T-cell (primary cell): ENCODE measurements at places on chromosomes 13 and 19.

DNA sequence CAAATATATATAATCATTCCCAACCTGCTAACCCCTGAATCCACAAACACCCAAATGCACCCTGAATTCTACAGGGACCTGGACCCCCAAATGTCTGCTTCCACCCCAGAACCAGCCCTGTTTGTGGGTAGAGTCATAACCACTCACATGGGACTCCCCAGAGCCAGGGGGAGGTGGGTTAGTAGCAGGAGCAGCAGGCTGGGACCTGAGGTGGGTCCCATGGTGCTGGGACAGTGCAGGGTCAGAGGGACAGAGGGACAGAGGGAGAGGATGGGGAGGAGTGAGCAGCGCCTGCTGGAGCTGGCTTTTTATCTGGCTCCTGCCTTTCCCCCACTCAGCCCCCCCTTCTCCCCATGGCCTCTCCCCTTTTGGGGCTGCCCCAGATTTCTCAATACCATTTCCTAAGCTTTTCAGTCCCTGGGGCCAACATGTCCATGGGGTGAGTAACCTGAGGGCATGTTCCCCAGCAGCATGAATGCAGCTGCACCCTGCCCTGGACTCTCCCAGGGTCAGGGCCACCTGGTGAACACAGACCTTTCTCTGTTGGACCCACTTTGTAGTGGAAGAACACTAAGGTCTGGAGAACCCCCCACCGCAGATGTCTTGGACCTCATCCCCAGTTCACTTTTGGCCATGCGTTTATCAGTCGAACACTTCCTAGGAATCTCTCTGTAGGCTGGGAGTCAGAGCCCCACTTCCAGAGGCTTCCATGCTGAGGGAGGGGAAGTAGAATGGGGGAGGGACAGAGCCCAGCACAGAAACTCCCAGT lies at the start of gene C3:
Gene C3, minus strand, starts transcription at position 282 of the 769 bp plus-strand sequence. Its CDS starts 61 bp downstream, at position 221.
- DNase-seq: no peak

GRCh38 chr19:934865-935479 lies 9.1 kb downstream of the ARID3A start:
- no peak for DNase-seq

DNA sequence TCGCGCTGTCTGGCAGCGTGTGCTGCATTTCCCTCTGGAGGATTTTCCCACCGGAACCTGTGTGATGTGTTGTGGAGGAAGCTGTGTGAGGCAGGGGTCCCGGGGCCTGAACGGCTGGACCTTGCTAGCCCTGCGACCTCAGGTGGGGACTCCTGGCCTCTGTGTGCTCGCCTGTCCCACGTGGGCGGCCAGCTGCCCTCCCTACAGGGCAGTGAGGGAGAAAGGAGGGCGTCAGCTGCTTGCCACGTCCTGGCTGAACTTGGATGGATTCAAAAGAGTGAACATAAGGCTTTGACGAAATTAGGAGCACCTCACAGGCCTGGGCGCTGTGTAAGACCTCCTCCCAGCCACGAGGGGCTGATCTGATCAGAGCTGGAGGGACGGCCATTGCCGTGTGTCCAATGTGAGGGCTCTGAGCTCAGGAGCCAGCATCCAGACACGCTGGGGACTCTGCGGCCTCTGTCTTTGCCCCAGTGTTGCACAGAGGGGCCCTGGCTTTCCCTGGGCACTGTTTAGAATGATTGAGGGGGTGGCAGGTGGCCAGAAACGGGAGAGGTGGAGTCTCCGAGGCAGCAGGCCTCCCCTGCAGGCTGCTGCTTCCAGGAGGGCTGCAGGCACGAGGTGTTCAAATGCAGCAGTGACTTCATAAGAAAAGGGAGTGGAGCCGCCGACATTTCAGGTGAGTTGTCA lies 13.0 kb downstream of the TFDP1 start:
- DNase-seq: no peak

GRCh38 chr13:32737679-32738078 lies 151.4 kb downstream of the PDS5B start:
- no peak for DNase-seq

GRCh38 chr13:82636119-82636518 lies 1246.2 kb downstream of the SLITRK1 start:
- no peak for DNase-seq

DNA sequence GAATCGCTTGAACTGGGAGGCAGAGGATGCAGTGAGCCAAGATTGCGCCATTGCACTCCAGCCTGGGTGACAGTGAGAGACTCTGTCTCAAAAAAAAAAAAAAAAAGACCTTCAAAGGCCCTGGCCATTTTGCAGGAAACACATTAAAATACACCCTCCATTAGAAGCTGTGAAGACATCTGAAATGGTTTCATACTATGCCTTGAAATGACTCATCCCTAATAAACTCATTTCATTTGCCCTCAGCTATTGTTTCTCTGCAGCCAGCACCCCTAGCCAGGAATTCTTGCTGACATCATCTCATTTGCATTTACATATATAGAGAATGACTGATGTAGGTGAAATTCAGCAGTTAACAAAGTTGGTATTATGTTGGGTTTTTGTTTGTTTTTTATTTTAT lies 8.7 kb downstream of the EML2 start:
- no peak for DNase-seq

- DNase-seq: no peak
These were observed 232.6 kb upstream of the GPC6 start for GRCh38 chr13:92994056-92994455.

DNA sequence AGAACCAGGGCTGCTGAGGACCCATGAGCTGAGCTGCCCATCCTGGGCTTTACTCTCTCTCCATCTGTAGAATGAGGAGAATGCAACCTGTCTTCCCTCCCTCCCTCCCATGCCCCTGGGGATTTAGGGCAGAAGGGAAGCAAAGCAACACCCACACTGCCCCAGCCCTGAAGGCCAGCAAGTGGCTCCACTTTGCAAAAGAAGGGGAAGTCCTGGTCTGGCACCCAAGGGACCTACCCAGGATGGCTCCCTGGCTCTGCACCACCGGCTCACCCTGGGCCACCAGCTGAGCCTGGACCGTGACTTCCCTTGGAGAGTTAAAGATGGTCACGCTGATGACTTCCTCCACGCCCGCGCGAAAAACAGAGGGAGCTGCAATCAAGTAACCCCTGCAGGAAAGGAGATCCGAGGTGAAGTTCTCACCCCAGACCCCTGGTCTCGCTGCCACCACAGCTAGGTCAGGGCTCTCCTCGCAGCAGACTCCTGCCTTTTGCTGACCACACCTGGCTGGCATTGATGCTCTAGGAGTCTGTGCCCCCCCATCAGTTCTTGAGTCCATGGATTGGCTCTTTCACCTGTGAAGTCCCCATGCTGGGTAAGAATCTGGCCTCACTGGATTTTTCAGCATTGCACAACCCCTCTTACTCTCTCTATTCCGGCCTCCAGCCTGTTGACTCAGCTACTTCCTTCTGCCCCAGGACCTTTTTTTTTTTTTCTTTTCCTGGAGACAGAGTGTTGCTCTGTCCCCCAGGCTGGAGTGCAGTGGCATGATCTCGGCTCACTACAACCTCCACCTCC lies 4.6 kb downstream of the CPAMD8 start:
- no peak for DNase-seq

- DNase-seq: no peak
These were observed 14.9 kb downstream of the MAP1S start for GRCh38 chr19:17734146-17734545.

GRCh38 chr19:6925386-6925785 lies 38.0 kb downstream of the ADGRE1 start:
- no peak for DNase-seq

- DNase-seq: no peak
These were observed 31.3 kb upstream of the CEBPA start for GRCh38 chr19:33333642-33334041.

- DNase-seq: no peak
These were observed 8.2 kb downstream of the FXYD5 start for GRCh38 chr19:35162471-35163326.

- DNase-seq: no peak
These were observed 121.1 kb downstream of the IRS2 start for GRCh38 chr13:109665240-109665639.

GRCh38 chr13:97976610-97977521 lies 23.4 kb downstream of the IPO5 start:
- no peak for DNase-seq

DNA sequence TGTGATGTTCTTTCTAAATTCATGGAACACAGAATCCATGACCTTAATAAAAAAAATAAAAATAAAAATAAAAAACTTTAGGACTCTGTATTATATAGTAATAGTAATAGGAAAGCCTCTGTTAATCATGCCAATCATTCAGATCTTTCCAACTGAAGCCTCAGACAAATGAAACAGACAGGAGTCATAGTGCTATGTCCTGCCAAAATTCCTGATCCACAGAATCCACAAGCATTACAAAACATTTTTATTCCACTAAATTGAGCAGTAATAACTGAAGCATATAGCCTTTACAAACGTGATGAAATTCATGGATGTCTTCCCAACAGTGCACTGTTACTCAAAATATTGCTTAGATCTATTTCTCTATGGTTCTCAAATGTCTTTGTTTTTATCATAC lies 820.6 kb upstream of the PCDH9 start:
- no peak for DNase-seq

- no peak for DNase-seq
These were observed 323.9 kb downstream of the MZT1 start for GRCh38 chr13:72403396-72404010.

DNA sequence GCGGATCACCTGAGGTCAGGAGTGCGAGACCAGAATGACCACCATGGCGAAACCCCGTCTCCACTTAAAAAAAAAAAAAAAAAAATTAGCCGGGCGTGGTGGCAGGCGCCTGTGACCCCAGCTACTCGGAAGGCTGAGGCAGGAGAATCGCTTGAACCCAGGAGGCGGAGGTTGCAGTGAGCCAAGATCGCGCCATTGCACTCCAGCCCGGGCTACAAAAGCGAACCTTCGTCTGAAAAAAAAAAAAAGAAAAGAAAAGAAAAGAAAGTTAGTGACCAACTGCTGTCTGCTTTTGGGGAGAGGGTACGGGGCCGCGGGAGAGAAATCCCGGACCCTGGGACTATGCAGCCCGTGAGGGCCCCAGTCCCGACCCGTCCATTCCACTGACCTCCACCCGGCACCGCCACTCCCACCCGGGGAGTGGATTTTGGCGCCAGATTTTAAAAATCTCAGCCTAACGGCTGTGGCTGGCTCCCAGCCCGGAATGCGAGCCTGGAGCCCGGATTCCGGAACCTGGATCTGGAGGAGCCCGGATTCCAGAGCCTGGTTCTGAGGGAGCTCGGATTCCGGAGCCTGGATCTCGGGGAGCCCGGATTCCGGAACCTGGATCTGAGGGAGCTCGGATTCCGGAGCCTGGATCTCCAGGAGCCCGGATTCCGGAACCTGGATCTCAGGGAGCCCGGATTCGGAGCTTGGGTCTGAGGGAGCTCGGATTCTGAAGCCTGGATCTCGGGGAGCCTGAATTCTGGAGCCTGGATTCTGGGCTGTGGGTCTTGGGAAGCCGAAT lies 6.1 kb upstream of the LMNB2 start:
- no peak for DNase-seq

DNA sequence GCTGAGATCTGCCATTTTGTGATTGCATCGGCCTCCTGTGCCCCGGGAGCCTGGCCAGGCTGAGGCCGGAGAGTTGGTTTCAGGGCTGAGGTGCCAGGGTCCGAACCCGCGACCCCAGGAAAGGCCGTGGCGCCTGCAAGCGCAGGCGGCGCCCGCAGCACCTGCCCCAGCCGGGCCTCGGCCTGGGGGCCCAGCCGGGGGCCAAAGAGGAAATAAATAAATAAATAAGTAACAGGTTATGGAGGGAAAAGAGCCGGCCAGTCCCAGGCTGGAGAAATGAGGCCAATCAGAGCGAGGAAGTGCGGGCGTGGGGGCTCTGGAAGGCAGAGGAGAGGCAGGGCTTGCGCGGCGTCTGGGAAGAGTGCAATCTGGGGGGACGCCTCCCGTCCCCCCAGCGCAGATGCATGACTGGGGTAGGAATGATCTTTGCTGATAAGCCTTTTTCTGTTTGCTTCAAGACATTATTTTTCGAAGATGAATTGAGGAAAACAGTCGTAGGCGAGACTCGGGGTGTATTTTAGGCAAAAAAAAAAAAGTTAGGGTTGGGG lies 145.6 kb upstream of the ZNF536 start:
- no peak for DNase-seq

DNA sequence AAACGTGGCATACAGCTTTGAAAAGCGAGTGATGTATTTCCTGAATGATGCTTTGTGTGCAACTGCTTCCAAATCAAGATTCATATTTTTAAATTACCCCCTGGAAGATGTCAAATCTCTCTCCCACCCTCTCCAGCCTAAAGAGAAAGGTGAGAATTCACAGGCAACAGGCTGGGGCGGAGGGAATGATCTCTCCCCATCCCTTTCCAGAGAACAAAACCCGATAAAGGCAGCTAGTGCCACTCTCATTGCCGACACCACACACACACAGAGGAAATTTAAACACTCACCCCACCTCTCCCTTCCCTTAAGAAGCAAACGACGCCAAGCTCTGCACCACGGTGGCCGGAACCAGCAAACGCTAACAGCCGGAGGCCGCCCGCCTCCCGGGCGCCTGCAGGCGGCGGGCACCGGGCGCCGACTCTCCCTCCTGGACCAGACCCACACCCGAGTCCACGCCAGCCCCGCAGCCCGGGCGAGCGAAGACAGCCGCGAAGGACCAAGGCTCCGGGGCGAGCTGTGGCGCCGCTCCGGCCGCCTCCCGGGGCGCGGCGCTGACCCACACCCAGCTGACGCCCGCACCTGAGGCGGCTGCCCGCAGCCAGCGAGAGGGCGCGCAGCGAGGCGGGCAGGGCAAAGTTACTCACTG lies 477 bp downstream of the LNX2 start:
- peak; percentile 27 for DNase-seq

DNA sequence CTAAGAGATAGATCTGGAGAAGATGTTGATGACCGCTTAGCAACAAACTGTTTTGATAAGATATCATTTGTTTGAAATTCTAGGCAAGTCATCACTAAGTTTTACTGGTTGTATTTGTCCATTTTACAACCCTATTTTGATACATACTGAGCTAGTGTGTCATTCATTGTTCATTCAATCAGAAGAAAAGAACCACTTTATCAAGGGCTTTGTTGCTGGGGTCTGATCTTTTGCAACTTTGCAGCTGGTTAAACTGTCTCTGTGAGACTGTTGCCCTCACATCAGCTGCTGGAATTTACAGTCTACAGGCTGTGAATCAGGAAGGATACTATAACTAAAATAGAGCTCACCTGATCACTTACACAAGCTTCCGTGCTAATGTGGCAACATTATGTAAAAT lies 290.5 kb downstream of the RFC3 start:
- DNase-seq: no peak

DNA sequence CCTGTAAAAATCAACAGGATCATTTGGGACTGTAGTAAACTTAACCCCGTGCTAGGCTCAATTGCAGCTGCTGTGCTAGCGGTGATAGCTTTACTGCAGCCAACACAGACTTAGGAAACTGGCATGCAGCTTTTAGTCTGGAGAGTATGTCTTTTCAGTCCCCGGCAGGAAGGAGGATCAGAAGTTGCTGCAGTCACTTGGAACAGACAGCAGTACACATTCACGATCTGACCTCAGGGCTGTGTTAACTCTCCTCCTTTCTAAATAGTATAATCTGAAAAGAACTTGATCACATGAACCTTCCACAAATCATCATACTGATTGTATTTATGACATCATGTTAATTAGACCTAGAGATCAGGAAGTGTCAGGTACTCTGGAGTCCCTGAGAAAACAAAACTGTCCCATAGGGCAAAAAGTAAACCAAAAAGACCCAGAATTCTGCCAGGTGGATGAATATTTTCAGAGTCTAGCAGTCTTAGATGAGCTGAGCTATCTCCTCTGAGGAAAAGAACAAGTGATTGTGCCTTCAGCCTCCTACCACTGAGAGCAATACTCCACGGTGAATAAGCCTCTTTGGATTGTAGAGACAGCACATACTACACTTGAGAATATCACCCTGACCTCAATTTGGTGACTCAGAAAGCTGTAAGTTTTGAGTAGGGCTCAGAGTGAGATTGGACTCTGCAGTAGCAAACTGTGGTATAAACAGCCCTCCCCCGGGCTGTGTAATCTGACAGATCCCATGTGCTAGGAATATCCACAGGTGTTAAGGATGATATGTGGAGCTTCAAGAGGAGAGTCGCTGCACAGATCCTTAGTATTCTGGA lies 181.0 kb upstream of the GPR12 start:
- DNase-seq: no peak
